CD4-positive, alpha-beta T cell treated with Interleukin-21 for 1 hour (primary cell): ENCODE measurements at places on chromosomes 3 and 15.

DNA sequence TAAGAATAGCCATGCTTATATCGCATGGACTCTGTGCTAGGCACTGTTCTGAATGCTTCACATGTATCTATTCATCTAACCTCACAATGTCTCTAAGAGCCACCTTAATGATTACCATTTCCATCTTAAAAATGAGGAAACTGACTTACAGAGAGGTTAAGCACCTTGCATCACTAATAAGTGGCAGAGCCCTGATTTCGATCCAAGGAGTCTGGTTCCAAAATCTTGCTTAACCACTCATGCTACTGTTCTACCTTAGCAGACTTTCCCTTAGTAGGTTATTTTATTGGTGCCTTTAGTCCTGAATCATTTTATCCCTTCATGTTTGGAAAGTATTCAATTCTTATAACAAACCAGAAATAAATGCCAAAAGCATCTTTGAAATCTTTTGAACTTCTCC is 89.2 kb upstream of the DCBLD2 start:
- DNase-seq: no peak

- no peak for DNase-seq
Observed at GRCh38 chr3:53252096-53252946, 3.5 kb downstream of the TKT start.

DNA sequence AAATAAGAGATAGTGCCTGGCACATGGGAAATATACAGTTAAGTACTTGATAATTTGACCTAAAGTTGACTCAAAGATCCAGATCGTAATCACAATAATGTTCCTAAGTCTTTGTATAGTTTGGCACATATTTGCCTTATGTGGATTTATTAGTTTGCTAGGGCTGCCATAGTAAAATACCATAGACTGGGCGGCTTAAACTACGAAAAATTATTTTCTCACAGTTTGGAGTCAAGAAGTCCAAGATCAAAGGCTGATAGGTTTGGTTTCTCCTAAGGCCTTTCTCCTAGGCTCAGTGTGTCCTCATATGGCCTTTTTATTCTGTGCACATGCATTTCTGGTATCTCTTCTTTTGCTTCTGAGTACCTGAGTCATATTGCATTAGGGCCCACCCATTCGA is 453.7 kb downstream of the NAALADL2 start:
- no peak for DNase-seq

- no peak for DNase-seq
Observed at GRCh38 chr3:120503727-120504616, 53.2 kb upstream of the FSTL1 start.

GRCh38 chr15:28125673-28126651 is 26.8 kb upstream of the OCA2 start:
- DNase-seq: peak; percentile 45

GRCh38 chr3:85355572-85355971 is 396.8 kb downstream of the CADM2 start:
- DNase-seq: no peak

DNA sequence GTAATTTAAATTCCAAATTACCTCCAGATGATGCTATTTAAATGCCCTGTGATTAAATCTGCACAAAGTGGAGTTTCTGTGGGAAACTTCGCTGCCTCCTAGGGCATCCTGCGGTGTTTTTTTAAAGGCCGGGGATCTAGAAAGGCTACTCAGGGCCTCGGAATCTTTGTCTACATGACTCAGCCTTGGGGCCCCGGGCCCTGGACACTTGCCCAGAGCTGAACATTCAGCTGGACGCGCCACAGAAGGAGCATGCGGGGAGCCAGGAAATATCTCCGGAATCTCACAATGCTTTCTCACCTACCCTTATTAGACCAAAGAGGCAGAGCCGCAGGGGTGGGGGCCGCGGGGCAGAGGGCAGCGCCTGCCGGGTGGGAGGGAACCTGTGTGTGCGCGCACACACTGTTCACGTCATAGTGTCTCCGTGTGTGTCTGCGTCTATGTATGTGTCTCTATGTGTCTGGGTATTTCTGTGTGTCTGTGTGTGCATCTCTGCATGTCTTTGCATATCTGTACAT is 145.5 kb upstream of the TPM1 start:
- DNase-seq: no peak

GRCh38 chr3:168495270-168495669 is 399.5 kb upstream of the GOLIM4 start:
- no peak for DNase-seq

DNA sequence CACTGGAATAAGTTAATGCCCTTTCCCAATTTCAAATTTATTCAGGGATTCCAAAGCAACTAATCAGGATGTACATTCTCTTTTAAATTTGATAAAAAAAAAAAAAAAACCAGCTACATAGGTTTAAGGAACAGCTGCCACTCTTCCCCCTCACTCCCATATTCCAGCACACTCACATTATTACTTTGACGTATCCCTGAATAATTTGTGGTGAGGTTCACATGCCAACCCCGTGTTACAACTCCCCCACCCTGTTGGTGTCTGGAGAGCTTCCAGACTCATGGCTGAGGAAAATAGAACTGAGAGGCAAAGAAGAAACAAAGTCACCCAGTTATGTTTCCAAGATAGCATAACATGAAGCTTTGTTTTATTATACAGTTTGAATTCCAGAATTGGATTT is 300.5 kb upstream of the MME start:
- no peak for DNase-seq
